ENCODE measurements at places on chromosomes 11 and 22.

DNA sequence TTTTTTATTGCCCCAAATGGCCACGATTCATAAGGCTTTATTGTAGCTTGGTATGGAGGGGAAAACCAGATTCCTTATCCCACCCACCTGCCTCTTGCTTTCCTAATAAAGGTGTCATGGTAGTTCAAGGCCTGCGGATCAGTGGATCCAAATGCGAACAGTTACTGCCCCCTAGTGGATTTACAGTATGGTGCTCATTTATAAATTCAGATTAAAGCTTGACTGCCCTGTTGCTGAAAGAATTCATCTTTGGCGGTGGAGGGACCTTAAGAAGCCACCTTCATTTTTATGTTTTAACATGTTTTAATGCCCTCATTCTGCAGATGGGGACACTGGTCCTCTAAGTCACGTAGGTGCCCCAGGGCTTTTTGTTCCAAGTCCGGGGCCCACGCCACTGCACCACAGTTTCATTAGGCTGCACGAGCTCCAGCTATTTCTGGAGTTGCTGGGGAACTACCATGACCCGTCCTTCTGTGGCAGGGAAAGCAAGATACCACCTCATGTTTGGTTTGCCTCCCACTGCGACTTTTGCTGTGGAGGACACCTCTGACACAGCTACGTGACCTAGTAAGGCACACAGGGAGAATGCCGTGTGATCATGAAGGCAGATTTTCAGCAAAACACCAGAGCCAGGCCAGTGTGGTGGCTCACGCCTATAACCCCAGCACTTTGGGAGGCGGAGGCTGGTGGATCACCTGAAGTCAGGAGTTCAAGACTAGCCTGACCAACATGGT lies 15.6 kb upstream of the INCENP start:
- DNase-seq: no peak

- no peak for DNase-seq
Measured at GRCh38 chr11:105867742-105868141, 154.3 kb downstream of the MSANTD4 start.

GRCh38 chr11:132008872-132009271 lies 638.5 kb downstream of the NTM start:
- DNase-seq: no peak

DNA sequence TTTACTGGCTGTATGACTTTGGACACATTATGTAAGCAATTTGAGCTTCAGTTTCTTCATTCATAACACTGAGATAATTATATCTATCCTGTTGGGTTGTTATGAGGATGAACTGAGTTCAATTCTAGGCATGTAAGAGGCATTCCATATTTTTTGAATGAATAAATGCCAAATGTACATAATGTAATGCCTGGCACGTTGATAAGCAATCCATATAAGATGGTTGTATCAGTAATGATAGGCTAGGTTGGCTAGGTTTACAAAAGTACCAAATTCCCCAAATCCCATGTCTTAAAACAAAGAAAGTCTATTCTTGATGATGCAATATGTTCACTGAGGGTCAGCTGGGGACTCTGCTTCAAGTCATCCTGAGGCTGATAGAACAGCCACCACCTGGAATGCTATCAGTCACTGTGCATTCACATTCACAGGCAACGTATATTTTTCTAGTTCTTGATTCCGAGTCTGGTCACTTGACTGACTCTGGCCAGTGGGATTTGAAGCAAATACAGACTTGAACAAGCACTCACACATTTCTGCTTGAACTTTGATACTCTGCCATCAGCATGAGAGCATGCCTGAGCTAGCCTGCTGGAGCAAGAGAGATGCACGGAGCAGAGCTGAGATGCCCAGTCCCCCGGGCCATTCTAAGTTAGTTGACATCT lies 104.0 kb upstream of the TIMP3 start:
- no peak for DNase-seq

- no peak for DNase-seq
Measured at GRCh38 chr11:46102843-46103242, 18.4 kb downstream of the PHF21A start.

- DNase-seq: no peak
Measured at GRCh38 chr11:1197431-1197885, 25.4 kb upstream of the MUC5B start.

- DNase-seq: no peak
Measured at GRCh38 chr11:833849-834311, 1.1 kb downstream of the CD151 start.
